ENCODE measurements at places on chromosomes 6 and 20. TPM values are rescaled to one million over a fixed set of nuclear protein-coding genes. Genes with fewer than 3 reads are reported as not detected.

The TUBB2B gene
- not detected for total RNA-seq

The MRAP2 gene
- 1.9 TPM for total RNA-seq

DNA sequence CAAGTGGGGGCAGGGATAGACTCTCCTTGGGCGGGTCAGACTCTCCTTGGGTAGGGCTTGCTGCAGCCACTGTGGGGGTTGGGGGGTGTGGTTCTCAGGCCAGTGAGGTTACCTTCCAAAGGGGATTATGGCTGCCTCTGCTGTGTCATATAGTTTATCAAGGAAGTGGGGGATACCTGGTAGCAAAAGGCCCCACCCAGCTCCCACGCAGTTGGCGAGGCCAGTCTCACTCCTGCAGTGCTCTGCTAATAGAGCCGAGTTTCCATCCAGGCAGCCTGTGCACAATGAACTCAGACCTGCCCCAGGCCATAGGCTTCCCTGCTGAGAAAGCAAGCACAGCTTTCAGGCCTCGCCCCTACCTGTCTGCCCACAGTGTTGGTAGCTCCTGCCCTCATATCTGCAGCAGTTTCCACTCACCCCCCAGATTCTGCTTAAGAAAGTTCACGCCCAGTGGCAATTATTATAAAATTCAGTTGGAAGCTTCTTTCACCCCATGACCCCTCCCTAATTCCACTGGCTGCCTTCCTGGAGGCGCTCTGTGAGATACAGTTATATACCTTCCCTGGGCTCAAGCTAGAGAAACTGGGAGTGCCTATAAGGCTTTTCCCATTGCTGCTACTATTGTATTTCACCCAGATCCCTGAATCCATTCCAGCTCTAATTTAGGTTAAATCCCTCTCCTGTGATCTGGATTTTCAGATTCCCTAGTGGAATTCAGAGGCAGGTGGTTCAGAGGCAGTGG, 56.1 kb downstream of the HDDC2 start:
- no peak for DNase-seq

DNA sequence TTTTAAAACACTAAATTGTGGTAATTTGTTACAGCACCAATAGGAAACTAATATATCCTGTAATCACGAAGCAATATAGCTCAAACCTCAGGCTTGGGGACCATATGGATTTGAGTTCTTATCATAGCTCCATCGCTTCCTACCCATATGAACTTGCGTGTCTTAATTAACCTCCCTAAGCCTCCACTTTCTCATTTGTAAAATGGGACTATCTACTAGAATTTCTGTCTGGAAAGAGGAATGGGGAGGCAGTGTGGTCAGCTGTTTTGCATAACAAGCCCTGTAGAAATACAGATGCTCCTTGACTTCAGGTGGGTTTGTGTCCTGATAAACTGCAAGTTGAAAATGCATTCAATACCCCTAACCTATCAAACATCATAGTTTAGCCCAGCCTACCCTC, 17.1 kb downstream of the HLA-DOB start:
- DNase-seq = no peak

GRCh38 chr20:22540832-22541231, 43.5 kb downstream of the FOXA2 start:
- DNase-seq = no peak

- no peak for DNase-seq
Observed at GRCh38 chr20:3101737-3102574, 17.4 kb upstream of the AVP start.

DNA sequence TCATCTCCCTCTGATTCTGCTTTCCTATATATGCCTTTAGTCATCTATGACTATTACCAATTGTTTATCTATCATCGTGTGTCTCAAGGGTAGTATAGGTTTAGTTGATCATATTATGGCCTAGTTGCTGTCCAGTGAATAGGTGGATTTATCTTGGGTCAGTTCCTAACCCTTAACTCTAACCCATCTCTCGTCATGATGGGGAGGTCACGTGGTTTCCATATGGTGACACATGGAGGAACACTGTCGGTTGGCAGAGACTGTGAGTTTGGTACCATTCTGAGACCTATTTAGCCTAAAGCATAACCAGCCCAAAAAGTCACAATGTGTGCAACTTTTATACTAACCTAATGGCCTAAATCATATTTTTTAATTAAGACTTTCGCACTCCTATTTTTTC, 103.5 kb downstream of the SAMD5 start:
- DNase-seq = no peak

GRCh38 chr6:44224029-44224964, 902 bp downstream of the SLC29A1 start:
- no peak for DNase-seq

All from uterus (tissue), 4 donors.